ENCODE measurements at places on chromosomes 7 and 10.

GRCh38 chr10:12372846-12373245, 23.5 kb downstream of the CAMK1D start:
- no peak for DNase-seq

GRCh38 chr10:77965294-77965693, 38.7 kb upstream of the DLG5 start:
- no peak for DNase-seq

DNA sequence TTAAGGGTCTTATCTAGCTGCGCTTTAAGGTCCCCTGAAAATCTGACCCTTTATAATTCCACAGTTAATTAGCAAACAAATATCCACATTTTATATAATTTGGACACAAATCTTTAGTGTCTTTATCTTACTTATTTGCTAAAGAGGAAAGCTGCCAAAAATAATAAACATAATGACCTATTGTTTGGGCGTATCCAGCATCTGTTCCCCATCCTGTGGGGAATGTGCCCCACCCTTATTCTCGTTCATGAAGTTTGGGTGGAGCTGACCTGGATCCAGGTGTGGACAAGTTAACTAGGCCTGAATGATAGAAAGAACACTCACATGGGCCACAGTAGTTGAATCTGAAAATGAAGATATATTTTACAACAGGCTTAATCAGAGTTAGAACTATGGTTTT, 218.3 kb downstream of the CRPPA start:
- peak; percentile 70 for DNase-seq

DNA sequence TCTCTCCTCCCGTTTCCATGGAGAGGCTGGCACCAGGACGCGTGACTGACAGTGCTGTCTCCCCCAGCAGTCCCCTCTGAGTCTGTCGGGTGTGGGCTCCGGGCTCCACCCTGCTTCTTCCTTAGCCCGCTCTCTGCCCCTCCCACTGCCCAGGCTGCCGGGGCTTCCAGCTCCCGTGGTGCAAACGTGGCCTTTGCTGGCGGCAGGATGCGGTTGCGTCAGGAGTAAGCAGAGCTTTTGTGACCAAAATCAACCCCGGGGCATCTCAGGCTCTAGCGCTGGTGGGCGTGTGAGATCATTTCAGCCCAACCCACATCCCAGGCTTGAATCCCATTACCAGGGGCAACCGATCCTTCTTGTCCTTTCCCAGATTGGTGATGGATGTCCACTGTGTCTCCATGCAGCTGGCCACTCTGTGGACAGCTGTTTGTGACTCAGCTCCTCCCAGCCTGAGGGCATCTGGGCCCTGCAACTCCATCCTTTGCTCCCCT, 28.2 kb downstream of the PTPRE start:
- no peak for DNase-seq

DNA sequence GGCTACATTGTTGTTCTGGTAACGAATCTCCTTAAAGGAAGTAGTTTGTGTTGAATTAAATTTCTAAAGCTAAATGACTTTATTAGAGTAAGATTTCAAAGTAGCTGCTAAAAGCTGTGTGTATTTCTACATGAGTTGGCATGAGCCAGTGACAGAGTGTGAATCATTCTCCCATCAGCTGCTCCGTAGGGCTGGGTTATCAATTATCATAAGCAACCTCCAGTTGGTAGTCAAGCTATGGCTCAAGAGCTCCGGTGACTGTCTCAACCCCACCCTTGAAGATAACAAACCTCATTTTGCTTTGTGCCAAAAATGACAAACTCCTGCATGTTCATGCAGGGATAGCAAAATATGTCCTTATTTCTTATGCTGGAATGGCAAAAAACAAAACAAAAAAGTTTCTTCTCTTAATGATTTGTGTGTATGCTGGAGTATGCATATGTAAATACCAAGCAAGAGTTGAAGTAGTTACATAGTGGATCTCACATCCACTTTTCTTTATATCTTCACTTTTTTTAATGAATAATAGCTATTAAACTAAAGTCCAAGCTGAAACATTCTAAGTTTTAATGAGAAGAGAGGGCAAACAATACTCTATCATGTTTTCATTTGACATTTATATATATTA, 249.4 kb downstream of the CACNA2D1 start:
- DNase-seq = no peak

- peak; percentile 15 for DNase-seq
These were observed 950.7 kb upstream of the PHF14 start for GRCh38 chr7:10022957-10023356.

DNA sequence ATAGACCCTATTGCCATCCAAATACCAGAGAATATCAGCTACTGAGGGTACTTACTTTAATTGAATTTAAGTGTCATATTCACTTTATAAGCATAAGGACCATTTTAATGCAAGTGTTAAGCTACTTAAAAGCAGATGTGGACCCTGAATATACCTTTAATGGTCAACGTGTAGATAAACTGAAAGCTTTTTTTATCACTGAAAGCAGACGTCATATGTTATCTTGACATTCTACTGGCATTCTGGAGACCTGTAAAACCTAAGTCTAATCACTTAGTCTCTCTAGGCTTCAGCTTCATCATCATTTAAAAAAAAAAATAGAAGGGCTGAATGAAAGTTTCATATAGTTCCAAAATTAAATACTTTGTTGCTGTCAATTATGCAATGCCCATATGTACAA, 116.5 kb downstream of the ELAPOR2 start:
- DNase-seq = no peak

DNA sequence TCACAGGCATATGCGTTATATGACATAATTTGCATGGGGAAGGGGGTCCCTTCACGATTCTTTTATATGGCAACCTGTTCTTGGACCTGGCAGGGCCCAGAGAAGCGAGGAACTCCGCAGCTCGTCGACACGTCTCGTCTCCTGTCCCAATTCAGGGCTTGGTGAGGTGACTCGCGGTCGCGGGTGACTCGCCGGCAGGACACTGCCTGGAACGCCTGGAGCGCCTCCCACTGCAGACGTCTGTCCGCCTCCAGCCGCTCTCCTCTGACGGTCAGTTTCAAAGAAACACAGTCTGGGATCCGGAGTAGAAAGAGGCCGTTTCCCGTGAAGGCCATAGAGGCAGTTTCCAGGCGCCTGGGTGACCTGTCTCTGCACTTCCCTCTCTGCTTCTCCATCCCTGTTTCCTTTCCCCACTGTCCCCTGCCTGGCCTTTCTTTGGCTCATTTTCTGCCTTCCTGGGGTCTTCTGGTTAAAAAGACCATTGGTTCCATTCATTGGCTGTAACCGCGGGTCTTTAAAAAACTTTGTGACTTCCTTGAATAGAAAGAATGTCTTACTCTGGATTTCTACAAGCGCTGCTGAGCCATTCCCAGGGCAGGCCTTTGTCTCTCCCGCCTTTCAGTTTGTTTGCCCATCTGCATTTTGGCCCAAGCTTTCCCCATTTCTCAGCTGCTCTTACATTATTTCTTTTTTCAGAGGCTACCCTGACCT, 1.2 kb downstream of the UPP1 start:
- DNase-seq = no peak

GRCh38 chr7:145850636-145851035, 266.0 kb upstream of the CNTNAP2 start:
- DNase-seq = no peak

DNA sequence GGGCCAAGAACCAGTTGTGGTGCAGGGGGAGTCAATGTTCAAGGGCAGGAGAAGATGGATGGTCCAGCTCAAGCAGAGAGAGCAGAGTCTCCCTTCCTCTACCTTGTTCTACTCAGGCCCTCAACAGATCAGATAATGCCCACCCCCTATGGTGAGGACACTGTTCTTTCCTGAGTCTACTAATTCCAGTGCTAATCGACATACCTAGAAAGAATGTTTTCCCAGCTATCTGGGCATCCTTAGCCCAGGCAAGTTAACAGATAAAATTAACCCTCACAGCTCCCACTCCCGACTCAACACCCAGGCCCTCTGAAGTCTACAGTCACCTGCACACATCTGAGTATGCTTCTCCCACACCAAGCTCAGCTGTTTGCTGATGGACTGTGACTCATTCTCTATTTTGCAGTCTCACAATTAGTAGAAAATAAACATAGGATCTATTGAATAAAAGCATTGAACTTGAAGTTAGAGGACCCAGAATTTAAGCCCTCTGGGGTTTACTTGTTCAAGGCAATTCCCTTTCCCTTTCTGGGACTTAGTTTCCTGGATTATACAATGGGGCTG, 17.1 kb downstream of the COL13A1 start:
- no peak for DNase-seq

- DNase-seq = no peak
These were observed 166.2 kb upstream of the FAM3C start for GRCh38 chr7:121562259-121562658.

- no peak for DNase-seq
These were observed 170.9 kb downstream of the RAMP3 start for GRCh38 chr7:45328403-45328981.

DNA sequence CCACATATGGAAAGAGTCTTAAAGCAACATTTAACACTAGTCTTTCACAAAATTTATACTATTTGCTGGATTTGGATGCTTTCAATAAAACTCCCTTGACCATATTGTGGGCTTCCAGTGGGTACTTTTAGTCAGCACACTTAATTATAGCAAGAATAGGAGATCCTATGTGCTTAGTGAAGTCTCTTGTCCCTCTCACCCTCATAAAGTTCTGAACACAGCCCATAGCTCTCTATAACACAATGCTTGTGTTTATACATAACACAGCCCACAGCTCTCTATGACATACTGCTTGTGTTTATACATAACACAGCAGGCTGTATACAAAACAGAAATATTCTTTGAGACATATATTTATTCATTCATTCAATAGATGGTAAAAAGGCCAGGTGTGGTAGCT, 79.0 kb downstream of the SEMA3C start:
- DNase-seq = no peak

- DNase-seq = no peak
These were observed 354.9 kb downstream of the PTEN start for GRCh38 chr10:88218362-88218761.

- no peak for DNase-seq
These were observed 254.4 kb downstream of the ANKRD7 start for GRCh38 chr7:118478931-118479330.

GRCh38 chr7:55533050-55533728, 39.1 kb downstream of the VOPP1 start:
- DNase-seq = peak; percentile 94

GRCh38 chr7:72057796-72058195, 354.3 kb downstream of the CALN1 start:
- DNase-seq = no peak

GRCh38 chr7:96836456-96836855, 126.8 kb upstream of the SEM1 start:
- DNase-seq = no peak

DNA sequence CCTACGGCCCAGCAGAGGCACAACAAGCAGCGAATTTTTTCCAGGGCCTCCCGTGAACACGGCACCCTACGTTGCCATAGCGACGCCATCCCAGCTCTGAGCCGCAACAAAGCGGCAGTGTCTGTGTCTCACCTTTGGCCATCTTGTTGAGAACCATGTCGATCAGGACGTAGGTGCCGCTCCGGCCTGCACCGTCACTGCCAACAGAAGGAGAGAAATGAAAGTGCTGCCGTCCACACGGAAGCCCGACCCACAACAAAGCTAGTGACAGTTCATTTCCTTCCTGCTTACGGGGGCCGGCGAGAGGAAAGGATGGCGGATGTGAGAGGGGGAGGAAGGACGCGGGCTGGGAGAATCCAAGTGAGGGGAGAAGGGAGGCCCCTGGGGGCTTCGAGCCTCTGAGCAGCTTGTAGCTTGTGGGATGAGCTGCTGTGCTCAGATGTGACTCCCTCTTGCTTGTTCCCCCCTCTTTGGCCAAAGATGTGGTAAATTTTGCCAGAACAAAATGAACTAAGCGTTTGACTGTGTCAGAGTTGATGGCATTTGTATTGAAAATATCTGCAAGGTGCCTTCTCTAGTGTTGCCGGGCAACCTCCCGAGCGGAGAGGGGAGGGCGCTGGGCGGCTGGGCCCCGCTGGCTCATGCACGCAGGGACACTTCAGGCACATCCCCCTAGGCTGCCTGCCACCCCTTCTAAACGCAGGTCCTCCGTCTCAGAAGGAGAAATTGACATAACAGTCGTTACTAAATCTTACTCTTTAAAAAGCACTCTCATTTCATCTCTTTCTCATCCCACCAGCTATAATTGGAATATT, 232.2 kb downstream of the DNAJB6 start:
- DNase-seq = peak; percentile 95

Data from SW480 (cell line).